Fibroblast of skin of left biceps (primary cell): ENCODE measurements at places on chromosomes 13 and 19.

DNA sequence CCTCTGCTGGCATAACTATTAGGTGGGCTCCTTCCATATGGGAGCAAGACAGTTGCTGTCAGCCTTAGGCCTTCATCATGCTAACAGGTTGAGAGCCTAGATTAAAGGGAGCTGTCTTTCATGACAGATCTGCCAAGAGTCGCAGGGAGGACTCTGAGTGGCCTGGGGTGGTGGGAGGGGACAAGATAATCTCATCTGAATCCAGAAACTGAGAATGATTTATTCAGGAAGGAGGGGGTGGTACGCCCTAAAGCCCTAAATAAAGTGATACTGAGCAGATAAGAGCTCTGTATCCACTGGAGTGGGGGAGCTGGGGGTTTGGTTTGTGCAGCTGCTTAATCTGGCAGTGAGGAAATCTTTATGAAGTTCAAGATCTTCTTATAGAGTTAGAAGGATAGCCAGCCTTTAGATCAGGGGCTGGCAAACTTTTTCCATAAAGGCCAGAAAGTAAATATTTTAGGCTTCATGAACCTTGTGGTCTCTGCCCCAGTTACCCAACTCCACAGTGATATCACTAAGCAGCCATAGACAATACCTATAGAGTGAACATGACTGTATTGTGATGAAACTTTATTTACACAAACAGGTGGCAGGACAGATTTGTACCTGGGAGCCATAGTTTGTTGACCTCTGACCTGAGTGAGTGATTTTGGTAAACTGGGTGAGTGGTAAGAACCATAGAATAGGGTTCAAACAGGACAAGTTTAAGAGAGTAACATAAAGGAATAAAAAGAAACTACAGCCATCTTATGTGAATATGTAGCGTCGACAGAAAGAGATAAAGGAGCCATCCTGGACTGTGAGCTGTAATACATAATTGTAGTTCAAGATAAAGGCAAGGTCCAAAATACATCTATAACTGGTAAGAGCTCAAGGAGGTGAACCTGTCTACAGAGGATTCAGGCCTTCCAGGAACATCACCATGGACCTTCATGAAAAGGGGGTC is 9.8 kb upstream of the STK24 start:
- DNase-seq: no peak

DNA sequence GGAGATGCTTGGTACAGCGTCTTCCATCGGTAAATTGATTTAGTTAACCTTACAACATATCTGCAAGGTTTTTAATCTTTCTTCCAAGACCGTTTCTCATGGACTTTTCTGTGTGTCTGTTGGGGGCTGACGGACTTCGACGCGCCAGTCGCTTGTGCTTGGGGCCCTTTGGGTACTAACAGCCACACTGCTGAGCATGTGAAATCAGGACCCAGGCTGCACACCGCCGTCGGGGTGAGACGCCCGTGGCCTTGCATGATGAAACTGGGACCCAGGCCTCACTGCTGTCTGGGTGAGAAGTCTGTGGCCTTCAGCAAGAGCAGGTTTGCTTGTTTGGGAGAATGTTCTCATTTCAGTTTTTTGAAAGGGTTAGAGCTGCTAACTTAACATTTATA is 9.8 kb downstream of the ATP4B start:
- DNase-seq: no peak

GRCh38 chr19:50167314-50167721 is 4.2 kb upstream of the IZUMO2 start:
- DNase-seq: no peak

DNA sequence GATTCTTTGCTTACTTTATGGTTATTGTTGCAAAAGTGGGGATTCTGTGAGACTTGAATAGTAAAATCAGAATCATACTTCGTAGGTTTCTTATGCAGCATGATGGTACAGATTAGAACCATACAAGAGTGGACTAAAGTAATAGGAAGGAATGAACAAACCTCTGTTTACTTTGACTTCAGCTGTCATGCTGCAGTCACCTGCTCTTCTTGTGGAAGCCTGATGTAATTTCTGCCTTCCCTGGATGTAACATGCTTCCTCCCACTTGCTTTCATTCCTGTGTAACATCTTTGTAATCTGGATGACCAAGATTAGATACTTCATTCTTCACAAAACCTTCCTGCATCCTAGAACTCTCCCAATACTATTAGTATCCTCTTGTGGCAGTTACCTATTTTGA is 235.0 kb downstream of the PCCA start:
- DNase-seq: no peak

- no peak for DNase-seq
Measured at GRCh38 chr13:80871481-80871880, 530.6 kb upstream of the SPRY2 start.

DNA sequence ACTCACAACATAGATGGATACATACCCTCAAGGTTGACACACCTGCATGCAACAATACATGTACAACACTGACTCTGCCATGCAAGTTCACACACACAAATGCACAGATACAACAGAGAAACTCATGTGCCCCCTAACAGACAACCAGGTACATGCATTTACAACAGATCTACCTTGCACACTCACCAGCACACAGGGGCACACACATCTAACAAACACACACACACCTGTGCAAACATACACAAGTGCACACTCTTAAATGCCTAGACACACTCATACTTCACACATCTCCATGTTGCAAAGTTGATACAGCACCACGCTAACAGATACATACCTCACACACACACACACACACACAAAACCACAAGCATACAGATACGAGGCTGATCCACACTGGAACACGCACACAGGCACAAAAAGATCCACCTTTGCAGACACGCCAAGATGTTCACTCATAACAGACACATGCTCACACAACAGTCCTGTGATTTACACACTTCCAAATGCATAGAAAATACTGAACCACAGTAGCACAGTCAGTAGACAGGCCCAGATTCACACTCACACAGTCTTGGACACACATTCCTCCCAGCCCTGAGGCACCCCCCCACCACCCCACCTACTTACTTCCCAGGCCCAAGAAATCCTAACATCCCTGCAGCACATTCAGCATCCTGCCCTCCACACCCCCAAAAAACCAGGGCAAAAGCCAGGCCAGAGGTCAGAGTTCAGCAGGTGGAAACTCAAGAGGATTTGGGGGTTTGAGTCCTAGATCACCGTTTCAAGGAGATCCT is 1.4 kb downstream of the LRFN1 start:
- DNase-seq: no peak
